SJCRH30 (cell line): ENCODE measurements at places on chromosomes 16 and 17. TPM values are rescaled to one million over a fixed set of nuclear protein-coding genes. Genes with fewer than 3 reads are reported as not detected.

GRCh38 chr17:65366102-65366844 is 195.2 kb downstream of the AXIN2 start:
- H3K4me1 ChIP-seq: no peaks in the 10 kb centered on the region
- H3K4me3 ChIP-seq: no peak overlapping the region
- DNase-seq: no peak
- no peaks in the 10 kb centered on the region for H3K27me3 ChIP-seq
- no peaks in the 10 kb centered on the region for H3K36me3 ChIP-seq

- no peak overlapping the region for H3K4me3 ChIP-seq
- no peak for DNase-seq
- H3K27me3 ChIP-seq: no peaks in the 10 kb centered on the region
- H3K36me3 ChIP-seq: no peaks in the 10 kb centered on the region
- peaks cover 4% of the 10 kb centered on the region; the same call in 1 of the 2 replicates for H3K4me1 ChIP-seq
- H3K27ac ChIP-seq: no peak overlapping the region
Measured at GRCh38 chr17:62690168-62690897, 62.9 kb downstream of the MRC2 start.

- DNase-seq: peak; percentile 92
- peaks cover 20% of the 10 kb centered on the region for H3K27me3 ChIP-seq
- H3K27ac ChIP-seq: no peak overlapping the region
- no peaks in the 10 kb centered on the region for H3K36me3 ChIP-seq
- H3K4me1 ChIP-seq: no peaks in the 10 kb centered on the region
Measured at GRCh38 chr17:45218895-45219661, 2.6 kb upstream of the FMNL1 start.

- no peak overlapping the region for H3K4me3 ChIP-seq
- H3K27ac ChIP-seq: no peak overlapping the region
- DNase-seq: no peak
Measured at GRCh38 chr17:27488231-27488630, 32.0 kb downstream of the KSR1 start.

GRCh38 chr16:1258906-1259759 is 3.3 kb downstream of the TPSD1 start:
- DNase-seq: no peak
- H3K4me1 ChIP-seq: peaks cover 5% of the 10 kb centered on the region; the same call in 1 of the 2 replicates
- no peak overlapping the region for H3K4me3 ChIP-seq
- no peaks in the 10 kb centered on the region for H3K36me3 ChIP-seq
- no peak overlapping the region for H3K27ac ChIP-seq

DNA sequence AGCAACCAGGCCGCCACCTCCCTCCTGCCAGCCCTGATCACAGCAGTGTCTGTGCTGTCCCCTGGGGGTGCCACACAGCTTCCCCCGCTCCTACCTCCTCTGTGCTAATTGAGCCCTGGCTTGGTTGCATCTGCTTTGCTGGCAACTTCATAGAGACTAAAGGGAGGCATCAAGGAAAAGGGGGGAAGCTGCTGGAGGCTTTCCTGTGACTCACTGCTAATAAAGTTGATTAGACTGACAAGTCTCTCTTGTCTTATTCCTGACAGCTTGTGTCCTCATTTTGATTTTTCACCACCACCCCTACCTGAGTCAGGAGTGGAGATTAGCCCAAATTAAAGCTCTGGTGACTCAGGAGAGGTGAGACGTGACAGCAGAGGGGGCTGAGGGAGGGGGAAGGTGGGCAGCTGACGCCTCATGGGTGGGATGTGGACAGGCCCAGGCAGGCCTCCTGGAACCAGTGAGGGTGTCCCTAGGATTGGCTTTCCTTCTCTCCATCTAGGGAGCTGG is 310.0 kb downstream of the CBLN1 start:
- H3K36me3 ChIP-seq: no peaks in the 10 kb centered on the region
- H3K4me1 ChIP-seq: no peaks in the 10 kb centered on the region
- H3K4me3 ChIP-seq: no peak overlapping the region
- no peaks in the 10 kb centered on the region for H3K27me3 ChIP-seq

GRCh38 chr17:34762078-34762477 is 182.7 kb downstream of the TMEM132E start:
- no peak overlapping the region for H3K27ac ChIP-seq
- no peak for DNase-seq
- H3K27me3 ChIP-seq: peaks cover 15% of the 10 kb centered on the region

GRCh38 chr16:89784406-89784805 is 32.0 kb downstream of the FANCA start:
- no peaks in the 10 kb centered on the region for H3K27me3 ChIP-seq
- no peak overlapping the region for H3K27ac ChIP-seq
- no peak overlapping the region for H3K4me3 ChIP-seq
- DNase-seq: no peak
- H3K36me3 ChIP-seq: peaks cover 46% of the 10 kb centered on the region
- no peaks in the 10 kb centered on the region for H3K4me1 ChIP-seq

Gene C17orf67
- 0.76 and 1.5 TPM in 2 replicates for total RNA-seq

GRCh38 chr17:48790607-48791127 is 26.4 kb downstream of the TTLL6 start:
- H3K27me3 ChIP-seq: no peaks in the 10 kb centered on the region
- DNase-seq: no peak
- H3K27ac ChIP-seq: no peak overlapping the region
- peaks cover 17% of the 10 kb centered on the region; the same call in 1 of the 2 replicates for H3K4me1 ChIP-seq
- H3K4me3 ChIP-seq: no peak overlapping the region

Gene ARL5C
- not detected in 2 replicates for total RNA-seq

Gene RASL10B
- 28.3 and 29.2 TPM in 2 replicates for total RNA-seq
